ENCODE measurements at places on chromosomes 5 and 9. TPM values are rescaled to one million over a fixed set of nuclear protein-coding genes. Genes with fewer than 3 reads are reported as not detected.

The ANKRD34B gene
- not detected for total RNA-seq

The PFN3 gene
- total RNA-seq, result not detected

The AQP7 gene
- total RNA-seq, result 0.27 TPM

The VPS13A gene
- total RNA-seq, result 41.1 TPM

GRCh38 chr9:125360601-125361000 is 99.0 kb downstream of the GAPVD1 start:
- H3K4me3 ChIP-seq, result no peak overlapping the region
- H3K4me1 ChIP-seq, result no peaks in the 10 kb centered on the region
- no peaks in the 10 kb centered on the region for H3K27me3 ChIP-seq
- DNase-seq, result no peak
- peaks cover 82% of the 10 kb centered on the region for H3K36me3 ChIP-seq

DNA sequence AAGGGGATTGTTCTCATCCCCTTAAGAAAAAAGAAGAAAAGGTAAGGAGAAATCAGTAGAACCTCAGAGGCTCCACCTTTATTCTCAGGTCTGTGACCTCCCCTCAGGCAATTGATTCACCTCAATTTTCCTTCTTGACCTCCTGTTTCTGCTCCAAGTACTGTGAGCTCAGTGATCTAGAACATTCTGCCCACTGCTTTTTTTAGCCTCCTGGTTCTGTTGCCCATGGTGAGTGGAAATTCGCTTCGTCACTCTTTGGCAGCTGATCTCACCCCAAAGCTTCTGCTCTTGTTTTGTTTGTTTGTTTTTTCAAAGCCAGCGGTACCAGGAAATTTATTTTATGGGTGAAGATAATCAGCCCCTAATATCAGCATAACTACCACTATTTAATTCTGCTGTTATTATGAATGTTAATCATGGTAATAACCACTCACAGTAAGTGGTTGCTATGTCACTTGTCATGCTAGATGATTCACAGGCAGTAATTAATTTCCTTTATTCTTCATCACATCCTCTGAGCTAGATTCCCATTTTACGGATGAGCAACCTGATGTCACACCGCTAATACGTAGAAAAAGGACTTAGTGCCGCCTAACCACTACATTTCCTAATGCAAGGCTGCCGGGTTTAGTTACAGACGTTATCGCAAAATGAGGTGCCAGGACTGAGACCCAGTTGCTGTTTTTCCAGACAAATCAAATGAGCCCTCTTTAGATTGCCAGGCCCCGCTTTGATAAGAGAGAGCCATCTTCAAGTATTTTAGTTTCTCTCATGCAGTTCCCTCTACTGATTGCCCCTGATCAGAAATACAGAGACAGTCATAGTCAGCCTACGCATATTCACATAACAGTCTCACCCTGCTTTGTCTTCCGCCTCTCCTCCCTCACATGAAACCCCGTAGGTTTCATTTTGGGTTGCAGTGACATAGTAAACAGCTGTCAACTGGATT is 78.2 kb downstream of the CYFIP2 start:
- H3K4me3 ChIP-seq, result no peak overlapping the region
- peak overlapping the region; percentile 7 for H3K27ac ChIP-seq
- H3K27me3 ChIP-seq, result no peaks in the 10 kb centered on the region
- peak; percentile 24 for DNase-seq

- no peak for DNase-seq
- no peaks in the 10 kb centered on the region for H3K36me3 ChIP-seq
- no peak overlapping the region for H3K27ac ChIP-seq
- H3K4me1 ChIP-seq, result no peaks in the 10 kb centered on the region
Observed at GRCh38 chr9:95215336-95215898, 102.1 kb downstream of the FANCC start.

DNA sequence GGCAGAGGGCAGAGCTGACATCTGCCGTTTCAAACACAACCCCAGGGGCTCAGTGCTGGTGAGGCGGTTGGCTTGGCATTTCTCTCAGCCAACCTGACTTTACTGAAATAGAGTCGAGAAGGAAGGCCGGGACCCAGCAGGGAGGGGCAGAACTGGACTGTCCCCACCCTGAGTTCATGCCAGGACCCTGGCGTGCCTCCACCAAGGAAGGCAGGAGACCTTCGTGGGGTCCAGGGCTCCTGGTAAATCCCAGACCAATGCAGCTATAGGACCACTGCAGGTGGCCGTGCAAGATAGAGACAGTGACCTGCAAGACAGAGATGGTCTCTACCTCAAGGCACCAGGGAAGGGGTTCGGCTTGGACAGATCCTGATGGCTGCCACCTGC is 132.9 kb downstream of the ROR2 start:
- H3K36me3 ChIP-seq, result no peaks in the 10 kb centered on the region
- no peak for DNase-seq

DNA sequence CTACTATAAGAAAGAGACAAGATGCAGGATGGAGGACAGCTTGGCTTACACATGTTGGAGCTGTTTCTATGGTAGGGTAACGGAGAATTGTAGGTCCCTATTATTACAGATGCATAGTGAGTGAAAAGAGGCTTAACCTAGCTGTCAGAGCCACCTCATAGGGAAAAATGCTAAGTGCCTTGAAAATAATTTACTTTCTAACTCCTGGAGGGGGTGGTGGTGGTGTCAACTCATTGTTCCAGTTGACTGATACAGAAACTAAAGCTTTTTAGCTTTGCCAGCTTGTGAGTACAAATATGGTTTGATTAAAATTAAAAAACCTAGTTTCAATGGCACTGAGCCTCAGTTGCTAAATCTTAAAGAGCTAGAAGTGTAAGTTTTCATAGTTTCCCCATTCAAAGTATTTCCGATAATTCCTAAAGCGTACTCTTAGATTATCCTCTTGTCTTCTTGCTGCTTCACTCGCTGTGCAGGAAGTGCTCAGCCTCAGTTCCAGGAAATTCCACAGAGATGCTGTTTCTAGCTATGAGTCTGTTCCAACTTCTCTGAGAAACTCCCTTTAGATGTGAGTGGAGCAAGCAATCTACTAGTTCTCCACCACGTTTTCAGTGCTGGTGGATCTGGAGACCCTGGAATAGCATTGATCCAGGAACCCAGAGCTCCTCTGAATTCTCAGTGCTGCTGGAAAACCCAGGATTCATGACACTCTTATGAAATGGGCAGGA is 265.2 kb downstream of the DMAC1 start:
- no peak overlapping the region for H3K4me3 ChIP-seq
- no peak for DNase-seq
- H3K27ac ChIP-seq, result no peak overlapping the region
- no peaks in the 10 kb centered on the region for H3K4me1 ChIP-seq
